ENCODE measurements at places on chromosomes 12 and 14.

GRCh38 chr12:77685112-77685511 is 145.6 kb upstream of the NAV3 start:
- DNase-seq: peak; percentile 77

GRCh38 chr12:85831327-85831990 is 4.8 kb downstream of the RASSF9 start:
- no peak for DNase-seq

DNA sequence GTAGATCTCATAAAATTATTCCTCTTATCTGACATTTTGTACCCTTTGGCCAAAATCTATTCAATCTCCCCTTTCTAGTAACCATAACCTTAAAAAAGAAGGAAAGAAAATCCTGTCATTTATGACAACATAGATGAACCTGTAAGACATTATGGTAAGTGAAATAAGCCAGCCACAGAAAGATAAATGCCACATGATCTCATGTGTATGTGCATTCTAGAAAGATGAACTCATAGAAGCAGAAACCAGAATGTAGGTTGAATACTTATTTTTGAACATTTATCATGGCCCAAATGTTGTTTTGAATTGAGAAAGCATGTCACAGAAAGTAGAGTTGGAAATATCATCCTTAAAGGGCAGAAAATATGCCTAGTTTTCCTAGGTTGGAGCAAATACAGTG is 1053.6 kb downstream of the SLC6A15 start:
- DNase-seq: no peak

GRCh38 chr14:85415015-85415712 is 114.8 kb upstream of the FLRT2 start:
- peak; percentile 31 for DNase-seq

DNA sequence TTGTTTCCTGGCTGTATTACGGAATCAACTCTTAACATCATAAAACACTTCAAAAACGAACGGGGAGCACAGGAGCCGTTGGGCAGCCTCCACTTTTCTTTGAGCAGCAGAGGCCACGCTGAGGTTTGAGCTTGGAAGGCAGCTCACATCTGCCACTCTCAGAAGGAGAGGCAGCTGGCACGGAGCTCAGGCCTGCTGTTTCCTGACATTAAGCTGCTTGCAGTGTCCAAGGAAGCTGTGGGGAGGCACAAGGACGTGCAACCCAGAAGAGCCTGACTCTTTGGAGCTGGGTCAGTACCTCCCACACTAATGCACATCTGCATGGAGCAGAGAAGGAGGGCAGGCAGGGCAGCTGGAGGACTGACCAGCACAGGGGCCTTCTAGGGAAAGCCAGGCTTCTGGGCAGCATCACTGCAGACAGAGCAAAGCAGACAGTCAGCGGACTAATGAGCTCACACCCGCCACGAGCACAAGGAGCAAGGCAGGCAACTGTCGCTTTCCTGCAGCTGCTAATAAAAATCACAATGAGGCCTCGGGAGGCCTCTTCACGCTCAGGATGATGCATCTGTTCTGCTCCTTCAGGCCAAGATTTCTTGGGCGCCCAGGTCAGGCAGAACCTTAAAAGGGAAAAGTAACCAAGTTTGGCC is 211.1 kb downstream of the GLT1D1 start:
- no peak for DNase-seq
